ENCODE measurements at places on chromosomes 2 and 18. TPM values are rescaled to one million over a fixed set of nuclear protein-coding genes. Genes with fewer than 3 reads are reported as not detected.

Gene ATP6V1C2
- not detected for total RNA-seq

Gene KANSL1L
- total RNA-seq: 28.2 TPM

Gene PAX3
- not detected for total RNA-seq

Gene ITGB1BP1
- 34.8 TPM for total RNA-seq

Gene DOCK10
- total RNA-seq: 66.2 TPM

Gene SCN1A
- 0.09 TPM for total RNA-seq

Gene RNF152
- 12.8 TPM for total RNA-seq

Gene SETBP1
- 15.0 TPM for total RNA-seq

Gene RTKN
- 15.7 TPM for total RNA-seq

Gene MC2R
- total RNA-seq: not detected

Gene NGEF
- total RNA-seq: 1.1 TPM

Gene IL1B
- total RNA-seq: not detected

Gene COBLL1
- total RNA-seq: 25.3 TPM

Gene VIL1
- total RNA-seq: not detected

Gene INHBB
- total RNA-seq: not detected

Gene GKN2
- total RNA-seq: not detected

Gene SERPINB7
- total RNA-seq: 0.27 TPM

Gene SCN3A
- 3.1 TPM for total RNA-seq

Gene LYG2
- not detected for total RNA-seq

Gene MOCOS
- total RNA-seq: 3.5 TPM

Gene CFAP210
- total RNA-seq: not detected

Gene CDCA7
- total RNA-seq: 6.2 TPM

Gene EFHD1
- total RNA-seq: 0.45 TPM

Gene C18orf54
- total RNA-seq: 12.7 TPM

Gene GULP1
- total RNA-seq: 42.7 TPM

Gene CUL3
- total RNA-seq: 75.7 TPM

Gene TMEM198
- total RNA-seq: 1.1 TPM

Gene ARHGEF4
- total RNA-seq: 5.2 TPM

Gene AFF3
- not detected for total RNA-seq

Gene MAPRE3
- 5.3 TPM for total RNA-seq

Gene SLC9A4
- total RNA-seq: not detected

Gene AMER3
- total RNA-seq: not detected

Gene LGALSL
- total RNA-seq: 11.0 TPM

Gene PDIA6
- total RNA-seq: 203 TPM

Gene NAT8
- not detected for total RNA-seq

Gene PLGLB2
- not detected for total RNA-seq

Gene OXER1
- not detected for total RNA-seq

Gene DPP4
- total RNA-seq: 203 TPM

Gene TNFAIP6
- total RNA-seq: 51.9 TPM

Gene TRABD2A
- total RNA-seq: 0.33 TPM

Gene FLACC1
- 1.2 TPM for total RNA-seq

Gene CLEC4F
- not detected for total RNA-seq

Gene GLI2
- 5.3 TPM for total RNA-seq

Gene NTSR2
- not detected for total RNA-seq

Gene KATNAL2
- 10.4 TPM for total RNA-seq

Gene PHLPP1
- 14.1 TPM for total RNA-seq

Gene TMEM17
- 4.4 TPM for total RNA-seq

Gene AGXT
- total RNA-seq: not detected

Gene MBD2
- total RNA-seq: 34.2 TPM

Gene OTOS
- total RNA-seq: not detected

Gene LYPD1
- 0.74 TPM for total RNA-seq

Gene CCDC150
- total RNA-seq: 19.7 TPM
